ENCODE measurements at places on chromosomes 2 and 18.

DNA sequence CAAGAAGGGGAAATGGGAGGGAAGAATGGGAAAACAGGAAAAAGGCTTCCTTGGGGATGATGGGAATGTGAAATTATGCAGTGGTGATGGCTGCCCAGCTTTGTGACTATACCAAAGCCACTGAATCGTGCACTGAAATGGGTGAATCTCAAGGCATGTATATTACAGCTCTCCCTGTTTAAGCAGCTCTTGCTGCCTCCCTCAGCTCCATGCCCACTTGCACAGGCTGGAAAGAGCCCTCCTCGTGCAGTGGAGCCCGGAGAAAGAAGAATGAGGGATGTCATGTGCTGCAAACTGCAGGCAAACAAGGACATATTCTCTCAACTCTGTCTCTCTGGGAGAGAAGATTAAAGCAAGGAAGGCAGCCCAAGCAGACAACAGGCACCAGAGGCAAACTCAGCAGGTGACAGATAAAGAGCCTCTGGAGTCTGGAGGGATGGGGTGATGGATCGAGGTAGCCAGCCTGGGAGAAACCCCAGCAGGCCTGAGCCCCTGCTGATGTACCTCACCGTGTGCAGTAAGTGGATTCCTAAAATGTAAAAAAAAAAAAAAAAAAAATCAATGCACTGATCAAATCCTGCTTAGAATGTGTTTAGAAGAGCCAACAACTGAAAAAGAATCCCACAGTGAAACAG, 62.4 kb upstream of the SLC66A3 start:
- no peak for DNase-seq

DNA sequence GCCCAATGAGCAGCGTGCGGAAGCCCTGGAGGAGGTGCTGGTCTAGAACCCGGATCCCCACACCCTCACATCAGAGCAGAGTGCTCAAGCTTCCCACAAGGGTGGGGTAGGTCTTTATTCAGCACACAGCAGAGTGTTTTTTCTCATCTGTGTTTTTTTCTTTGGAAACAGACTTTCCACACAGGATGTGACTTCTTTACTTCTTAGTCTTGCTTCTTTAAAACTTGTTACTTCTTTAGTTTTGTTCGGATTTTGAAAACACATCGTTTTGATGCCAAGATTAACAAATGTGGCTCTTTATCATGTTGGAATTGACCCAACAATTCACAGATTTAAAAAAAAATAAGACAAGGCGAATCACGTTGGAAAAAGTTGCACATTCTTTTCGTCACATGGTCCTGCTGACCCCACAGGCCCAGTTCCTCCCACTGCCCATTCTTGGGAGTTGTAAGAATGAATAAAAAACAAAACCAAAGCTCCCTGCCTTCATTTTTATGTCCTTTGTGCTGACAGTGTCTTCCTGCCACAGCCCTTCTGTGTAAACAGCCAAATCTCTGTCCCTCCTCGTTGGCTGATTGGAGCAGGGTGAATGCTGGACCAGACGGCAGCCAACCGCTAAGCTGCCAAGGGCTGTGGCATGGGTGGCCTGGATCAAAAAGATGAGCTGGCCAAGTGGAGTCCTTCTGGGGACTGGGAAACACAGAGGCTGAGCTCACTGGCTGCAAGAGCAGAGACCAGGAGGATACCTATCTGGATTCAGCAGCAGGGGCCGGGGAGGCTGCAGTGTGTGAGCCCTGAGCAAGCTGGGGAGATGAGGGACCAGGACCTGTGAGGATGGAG, 81.6 kb downstream of the TWIST2 start:
- no peak for DNase-seq

GRCh38 chr2:233850745-233851144, 3.6 kb downstream of the HJURP start:
- no peak for DNase-seq

- DNase-seq: no peak
Measured at GRCh38 chr2:68124321-68124720, 33.4 kb upstream of the PNO1 start.

DNA sequence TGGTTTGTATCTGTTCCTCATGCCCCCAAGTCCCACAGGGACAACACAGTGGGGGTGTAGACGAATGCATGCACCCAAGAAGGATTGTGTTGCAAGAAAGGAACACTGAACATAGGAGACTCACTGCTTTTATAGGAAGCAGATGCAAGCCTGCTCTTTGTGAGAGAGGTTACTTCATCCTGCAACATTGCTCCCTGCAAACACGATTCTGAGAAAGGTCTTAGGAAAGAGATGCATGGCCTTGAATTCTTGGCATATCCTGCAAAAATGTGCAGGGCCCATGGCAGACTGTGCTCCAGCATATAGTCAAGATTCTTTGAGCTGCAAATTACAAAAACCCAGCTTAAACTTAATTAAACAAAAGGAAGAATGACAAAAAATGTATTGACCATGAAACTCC, 312.2 kb upstream of the MGAT5 start:
- DNase-seq: no peak

GRCh38 chr18:10926621-10927161, 222.7 kb downstream of the PIEZO2 start:
- DNase-seq: no peak

DNA sequence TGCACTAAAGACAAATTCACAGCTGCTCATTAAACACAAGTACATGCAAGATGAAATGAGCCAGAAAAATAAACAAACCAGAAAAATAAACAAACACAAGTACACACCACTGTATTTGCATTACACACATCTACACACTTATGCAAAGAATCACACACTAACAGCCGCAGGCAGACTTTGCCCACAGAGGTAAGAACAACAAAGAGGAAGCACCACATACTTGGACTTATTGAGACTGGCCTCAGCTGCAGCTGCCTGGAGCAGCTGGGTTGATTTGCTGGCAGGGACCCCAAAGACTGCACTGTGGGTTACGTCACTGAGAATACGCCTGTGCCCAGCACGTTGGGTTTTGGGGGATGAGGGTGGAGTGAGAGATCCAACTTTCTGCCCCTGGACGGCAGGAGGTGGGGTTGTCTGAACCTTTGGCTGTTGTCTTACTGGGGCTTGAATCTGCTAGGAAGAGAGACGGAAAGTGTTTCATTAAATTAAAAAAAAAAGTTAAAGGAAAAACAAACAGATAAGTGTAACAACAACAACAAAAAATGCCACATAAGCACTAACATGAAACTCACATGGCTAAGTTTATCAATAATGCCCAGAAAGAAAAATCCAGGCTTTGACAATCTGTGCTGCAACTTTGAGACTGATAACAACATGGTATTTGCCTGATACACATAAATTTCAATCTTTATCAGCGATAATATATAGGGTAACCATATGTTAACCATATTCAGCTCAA, 71.9 kb upstream of the NFU1 start:
- no peak for DNase-seq
